ENCODE measurements at places on chromosomes 12 and 14. TPM values are rescaled to one million over a fixed set of nuclear protein-coding genes. Genes with fewer than 3 reads are reported as not detected.

GRCh38 chr12:14156606-14157005 lies 175.2 kb upstream of the GRIN2B start:
- no peak for DNase-seq

The NRXN3 gene
- 8.4 TPM for polyA plus RNA-seq

The DERA gene
- 45.9 TPM for polyA plus RNA-seq

The BCDIN3D gene
- 8.6 TPM for polyA plus RNA-seq

GRCh38 chr12:88145567-88146505 lies 3.7 kb downstream of the TMTC3 start:
- DNase-seq: no peak

- DNase-seq: peak; percentile 69
These were observed 67.0 kb downstream of the ARF6 start for GRCh38 chr14:49959822-49960408.

The P2RX2 gene
- polyA plus RNA-seq: 0.97 TPM

DNA sequence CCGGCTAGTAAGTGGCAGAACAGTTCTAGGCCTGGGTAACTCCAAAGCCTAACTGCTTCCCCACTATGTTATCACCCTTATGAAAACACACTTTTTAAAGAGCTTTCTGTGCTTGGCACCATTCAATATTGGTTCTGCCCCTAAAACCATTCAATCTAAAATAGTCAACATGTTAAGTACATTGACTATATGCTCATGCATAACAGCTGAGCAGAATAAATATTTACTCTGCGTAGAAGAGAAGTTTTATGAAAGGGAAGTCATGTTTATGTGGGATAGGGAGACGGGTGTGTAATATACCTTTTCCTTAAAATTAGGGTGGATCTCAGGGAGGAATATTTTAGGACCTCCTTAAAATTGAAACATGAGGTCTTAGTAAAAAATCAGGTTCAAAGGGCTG lies 80.5 kb downstream of the SAMD4A start:
- no peak for DNase-seq

- no peak for DNase-seq
These were observed 264.7 kb downstream of the RAD51B start for GRCh38 chr14:68084256-68084655.

DNA sequence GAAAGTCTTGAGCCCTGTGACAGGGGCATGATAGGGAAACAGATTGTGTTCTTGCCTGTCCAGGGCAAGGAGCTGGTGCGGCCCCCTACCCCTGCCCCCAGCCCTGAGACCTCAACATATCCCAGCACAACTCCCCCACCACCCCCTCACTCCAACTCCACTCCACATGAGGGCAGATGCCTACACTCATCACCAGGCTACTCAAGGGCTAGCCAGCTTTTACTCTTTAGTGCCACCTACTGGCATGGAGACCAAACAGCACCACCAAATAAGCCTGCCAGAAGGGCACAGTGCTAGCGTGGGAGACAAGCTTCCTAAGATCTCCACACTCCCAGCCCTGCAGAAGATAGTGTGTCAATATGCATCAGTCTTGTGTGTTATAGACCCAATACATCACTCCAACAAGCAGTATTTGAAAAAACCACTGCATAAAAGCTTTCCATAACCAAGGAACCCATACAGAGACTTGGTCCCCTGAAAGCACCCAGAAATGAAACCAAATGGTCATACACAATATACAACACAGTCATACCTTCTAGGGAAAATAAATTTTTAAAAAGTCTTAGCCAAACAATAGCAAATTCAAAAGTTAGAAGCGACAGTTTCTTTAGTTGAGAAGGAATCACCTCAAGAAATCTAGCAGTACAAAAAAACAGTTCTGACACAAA lies 154.4 kb downstream of the KCNK10 start:
- DNase-seq: no peak

DNA sequence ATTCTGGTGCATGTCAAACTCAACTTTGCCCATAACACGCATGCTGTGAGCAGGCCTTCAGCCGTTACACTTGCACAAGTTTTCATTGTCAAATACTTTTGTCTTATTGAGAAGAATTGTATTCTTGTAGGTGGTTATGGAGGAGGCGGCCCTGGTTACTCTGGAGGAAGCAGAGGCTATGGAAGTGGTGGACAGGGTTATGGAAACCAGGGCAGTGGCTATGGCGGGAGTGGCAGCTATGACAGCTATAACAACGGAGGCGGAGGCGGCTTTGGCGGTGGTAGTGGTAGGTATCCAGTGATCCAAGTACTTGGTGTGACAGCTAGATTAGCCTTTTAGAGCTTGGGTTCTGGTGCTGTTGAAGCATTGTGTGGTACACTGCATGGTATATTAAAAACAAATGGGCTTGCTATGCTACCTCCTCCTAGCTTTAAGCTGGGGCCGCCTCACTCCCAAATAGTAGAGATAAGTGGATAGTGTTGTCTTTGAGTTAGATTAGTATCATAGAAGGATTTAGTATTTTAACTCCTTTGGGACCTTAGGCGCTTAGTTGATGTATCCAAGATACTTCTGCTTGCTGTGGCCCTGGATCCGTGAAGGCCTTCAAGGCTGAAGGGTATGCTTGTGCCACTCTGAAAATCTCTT lies 2.5 kb downstream of the HNRNPA1 start:
- DNase-seq: no peak

DNA sequence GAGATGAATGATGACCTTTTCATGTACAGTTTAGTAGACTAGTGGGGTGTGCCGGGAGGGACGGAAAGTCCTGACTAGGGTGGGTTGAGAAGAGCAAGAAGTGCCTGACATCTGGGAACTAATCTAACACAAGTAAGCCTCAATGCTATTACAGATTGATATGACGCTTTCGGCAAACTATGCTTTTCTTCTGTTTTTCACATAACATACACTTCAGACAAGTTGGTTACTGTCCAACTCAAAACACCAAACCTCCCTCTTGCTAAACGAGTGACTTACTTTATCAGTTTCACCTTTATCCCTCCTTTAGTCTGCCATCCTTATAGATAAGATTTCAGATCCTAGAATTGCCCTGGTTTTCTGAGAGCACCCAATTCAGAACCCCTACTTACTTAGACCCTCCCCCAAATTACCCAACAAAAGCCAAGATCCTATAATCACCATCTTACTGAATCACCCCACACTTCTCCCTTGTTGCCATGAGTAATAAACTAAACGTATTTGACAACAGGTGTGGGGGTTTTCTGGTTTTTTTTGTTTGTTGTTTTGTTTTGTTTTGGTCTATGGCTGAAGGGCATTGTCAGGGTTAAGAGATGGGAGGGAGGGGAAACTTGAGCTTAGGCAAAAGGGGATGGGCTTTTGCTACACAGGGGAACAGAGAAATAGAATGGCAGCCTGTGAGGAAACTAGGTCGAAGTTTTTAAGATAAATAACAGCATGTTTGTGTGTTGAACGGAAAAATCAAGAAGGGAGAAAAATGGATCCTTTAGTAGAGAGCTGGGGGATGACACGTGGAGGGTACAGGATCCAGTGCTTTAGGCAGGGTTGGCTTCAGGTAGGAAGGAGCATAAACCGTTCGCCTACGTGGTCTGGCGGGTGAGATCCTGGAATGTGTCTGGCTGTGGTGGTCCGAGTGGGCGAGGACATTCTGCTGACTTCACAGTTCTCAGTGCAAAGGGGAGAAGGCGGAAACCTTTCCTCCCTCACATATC lies 6.1 kb upstream of the PSMA3 start:
- DNase-seq: peak; percentile 34

- DNase-seq: no peak
These were observed 4.9 kb downstream of the NKX2-1 start for GRCh38 chr14:36515105-36515593.

The PRIMA1 gene
- polyA plus RNA-seq: 1.1 TPM

DNA sequence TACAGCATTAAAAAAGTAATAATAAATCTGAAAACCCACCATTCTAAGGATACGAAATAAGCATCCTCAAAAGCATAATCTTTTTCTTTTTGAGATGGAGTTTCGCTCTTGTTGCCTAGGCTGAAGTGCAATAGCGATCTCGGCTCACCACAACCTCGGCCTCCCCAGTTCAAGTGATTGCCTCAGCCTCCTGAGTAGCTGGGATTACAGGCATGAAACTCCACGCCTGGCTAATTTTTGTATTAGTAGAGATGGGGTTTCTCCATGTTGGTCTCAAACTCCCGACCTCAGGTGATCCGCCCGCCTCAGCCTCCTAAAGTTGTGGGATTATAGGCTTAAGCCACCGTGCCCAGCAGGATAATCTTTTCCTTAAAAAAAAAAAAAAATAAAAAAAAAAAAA lies 4.3 kb downstream of the CCNT1 start:
- no peak for DNase-seq

GRCh38 chr12:88889326-88890110 lies 309.2 kb upstream of the KITLG start:
- no peak for DNase-seq

GRCh38 chr12:71566655-71567054 lies 97.0 kb downstream of the ZFC3H1 start:
- no peak for DNase-seq

The TBX3 gene
- polyA plus RNA-seq: 71.3 TPM

DNA sequence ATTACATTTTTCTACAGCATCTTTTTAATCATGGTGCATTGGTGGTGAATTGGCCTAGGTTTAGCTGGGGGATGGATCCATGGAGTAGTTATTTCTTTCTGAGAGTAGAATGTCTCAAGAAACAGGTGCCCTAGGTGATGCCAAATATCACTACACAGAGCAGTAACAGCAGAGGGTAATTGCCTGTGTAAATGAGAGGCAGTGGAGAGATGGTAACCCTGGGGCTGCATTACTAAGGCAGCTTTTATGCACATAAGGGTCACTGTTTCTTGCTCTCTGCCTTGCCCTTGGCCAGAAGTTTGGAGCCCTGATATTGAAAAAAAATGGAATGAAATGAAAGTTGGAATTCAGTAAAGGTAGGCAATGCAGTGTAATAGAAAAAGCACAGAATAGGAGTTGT lies 604.0 kb downstream of the NOVA1 start:
- DNase-seq: no peak

The KLHDC1 gene
- 6.7 TPM for polyA plus RNA-seq

The TSHR gene
- polyA plus RNA-seq: 0.17 TPM

DNA sequence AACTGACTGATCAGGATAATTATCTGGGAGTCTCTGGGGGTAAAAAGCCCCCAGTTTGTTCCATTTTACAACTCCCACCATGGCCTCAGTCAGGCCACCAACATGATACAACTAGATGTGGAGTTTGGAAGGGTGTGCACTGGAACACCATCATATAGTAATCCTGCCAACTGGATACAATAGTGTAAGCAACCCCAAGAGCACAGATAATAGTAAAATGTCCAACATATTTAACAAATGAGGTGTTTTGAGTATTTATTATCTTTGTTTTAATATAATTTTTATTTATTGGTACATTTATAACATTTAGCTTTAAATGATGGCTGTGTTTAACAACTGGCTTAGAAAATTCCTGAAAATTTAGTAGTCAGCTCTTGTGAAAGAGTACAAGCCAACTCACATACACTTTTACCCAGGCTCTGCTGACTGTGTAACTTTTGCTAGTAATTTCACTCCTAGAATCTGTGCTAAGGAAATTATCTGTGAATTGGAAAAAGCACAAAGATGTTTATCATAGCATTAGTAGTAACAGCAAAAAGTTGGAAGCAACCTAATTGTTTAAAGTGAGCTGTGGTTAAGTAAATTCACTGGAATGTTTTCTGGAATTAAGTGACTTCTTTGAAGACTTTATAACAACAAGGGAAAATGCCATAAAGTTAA lies 196.8 kb downstream of the RAD51B start:
- no peak for DNase-seq

DNA sequence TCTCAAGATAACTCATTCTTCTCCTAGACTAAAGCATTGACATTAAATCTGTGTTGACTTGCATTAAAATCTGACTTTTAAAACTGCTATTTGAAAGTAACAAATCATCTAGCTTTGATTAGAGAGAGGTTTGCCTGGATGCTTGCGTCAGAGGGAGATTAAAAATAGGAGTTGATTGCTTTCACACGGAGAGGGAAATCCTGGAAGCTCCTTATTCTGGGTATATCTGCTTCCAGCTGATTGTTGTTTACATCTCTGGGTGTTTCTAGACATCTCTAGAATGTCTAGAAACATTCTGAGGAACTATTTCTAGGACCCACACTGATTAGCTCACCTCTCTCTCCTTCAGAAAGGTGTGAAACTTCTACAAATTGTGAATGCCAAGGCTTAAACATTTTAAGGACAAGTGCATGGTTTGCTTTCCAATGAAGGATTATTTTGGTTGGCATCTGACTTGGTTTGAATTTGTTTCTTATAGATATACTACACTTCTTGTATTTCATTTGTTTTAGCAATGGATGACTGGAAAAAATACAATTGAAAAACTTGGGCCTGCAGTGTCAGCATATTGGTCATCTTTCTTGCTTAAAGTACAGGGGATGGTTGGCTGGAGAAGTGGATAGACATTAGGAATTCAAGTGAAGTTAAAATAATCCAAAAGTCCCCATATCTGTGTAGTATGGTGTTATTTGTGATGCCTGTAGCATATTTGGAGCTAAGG lies 2.1 kb downstream of the DIP2B start:
- DNase-seq: no peak

The KRT2 gene
- not detected for polyA plus RNA-seq

DNA sequence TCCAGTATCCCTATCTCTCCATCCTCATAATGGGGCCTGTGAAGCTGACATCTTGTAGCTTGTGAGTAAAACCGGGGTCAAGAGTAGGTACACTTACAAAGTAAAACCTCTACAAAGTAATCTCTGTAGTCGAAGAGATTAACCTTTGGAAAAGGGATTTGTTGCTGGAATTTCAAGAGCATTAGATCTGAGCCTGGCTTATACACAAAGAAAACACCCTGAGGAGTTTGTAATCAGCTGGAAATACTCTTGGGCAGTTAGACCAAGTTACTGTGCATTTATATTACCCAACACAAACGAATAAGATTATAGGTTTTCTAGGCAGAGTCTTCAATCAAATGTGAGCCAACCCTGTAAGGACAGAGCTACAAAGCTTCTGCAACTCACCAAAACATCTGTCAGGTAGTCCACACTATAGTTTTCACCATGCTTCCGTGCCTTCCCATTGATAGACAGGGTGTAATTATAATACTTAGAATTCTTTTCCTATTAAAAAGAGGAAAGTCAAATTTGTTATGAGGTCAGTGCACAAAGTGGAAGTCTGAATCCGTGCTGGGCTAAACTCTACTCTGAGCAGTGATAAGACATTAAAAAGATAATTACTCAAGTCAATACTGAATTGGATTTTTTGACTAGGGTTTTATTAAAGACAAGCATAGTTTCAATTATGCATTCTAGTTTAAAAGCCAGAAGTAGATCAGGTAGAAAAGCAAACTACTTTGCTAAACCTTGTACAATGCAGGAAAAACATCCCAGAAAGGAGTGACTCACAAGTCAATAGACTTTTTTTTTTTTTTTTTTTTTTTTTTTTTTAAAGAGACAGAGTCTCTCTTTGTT lies 14.6 kb downstream of the GNS start:
- no peak for DNase-seq

The OASL gene
- polyA plus RNA-seq: 0.08 TPM

GRCh38 chr12:92199819-92200576 lies 54.4 kb upstream of the BTG1 start:
- no peak for DNase-seq

Data from left renal cortex interstitium (tissue), 4 donors.